Stimulated activated CD4-positive, alpha-beta T cell treated with anti-CD3 and anti-CD28 coated beads, TNF-alpha, amount 100 ng/mL, for 4 hours (primary cell): ENCODE measurements at places on chromosomes 11 and 22.

DNA sequence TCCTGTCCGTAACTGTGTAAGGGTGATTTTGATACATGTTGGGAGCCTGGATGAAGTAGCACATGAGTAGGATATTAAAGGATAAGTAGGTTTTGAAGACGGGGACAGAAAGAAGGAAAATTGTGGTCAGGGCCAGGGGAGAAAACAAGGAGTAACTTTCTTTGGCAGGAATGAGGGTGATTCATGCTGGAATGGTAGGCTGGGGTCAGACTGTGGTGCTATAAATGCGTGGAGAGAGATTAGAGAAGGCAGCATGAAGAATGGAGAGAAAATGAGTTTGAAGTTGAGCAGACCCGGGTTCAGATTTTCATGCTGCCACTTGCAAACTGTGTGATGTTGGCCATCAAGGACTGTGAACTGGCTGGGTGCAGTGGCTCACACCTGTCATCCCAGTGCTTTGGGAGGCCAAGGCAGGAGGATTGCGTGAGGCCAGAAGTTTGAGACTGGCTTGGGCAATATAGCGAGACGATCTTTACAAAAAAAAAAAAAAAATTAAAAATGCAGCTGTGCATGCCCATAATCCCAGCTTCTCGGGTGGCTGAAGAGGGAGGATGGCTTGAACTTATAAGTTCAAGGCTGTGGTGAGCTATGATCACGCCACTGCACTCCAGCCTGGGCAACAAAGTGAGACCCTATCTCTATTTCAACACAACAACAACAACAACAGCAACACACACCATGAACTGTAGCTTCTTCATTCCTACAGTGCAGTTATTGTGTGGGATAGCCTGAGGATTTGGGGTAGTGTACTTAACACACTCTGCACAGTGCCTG, 22.3 kb downstream of the ZBTB16 start:
- no peak for DNase-seq

- no peak for DNase-seq
Observed at GRCh38 chr22:31241200-31241599, 29.1 kb downstream of the LIMK2 start.

DNA sequence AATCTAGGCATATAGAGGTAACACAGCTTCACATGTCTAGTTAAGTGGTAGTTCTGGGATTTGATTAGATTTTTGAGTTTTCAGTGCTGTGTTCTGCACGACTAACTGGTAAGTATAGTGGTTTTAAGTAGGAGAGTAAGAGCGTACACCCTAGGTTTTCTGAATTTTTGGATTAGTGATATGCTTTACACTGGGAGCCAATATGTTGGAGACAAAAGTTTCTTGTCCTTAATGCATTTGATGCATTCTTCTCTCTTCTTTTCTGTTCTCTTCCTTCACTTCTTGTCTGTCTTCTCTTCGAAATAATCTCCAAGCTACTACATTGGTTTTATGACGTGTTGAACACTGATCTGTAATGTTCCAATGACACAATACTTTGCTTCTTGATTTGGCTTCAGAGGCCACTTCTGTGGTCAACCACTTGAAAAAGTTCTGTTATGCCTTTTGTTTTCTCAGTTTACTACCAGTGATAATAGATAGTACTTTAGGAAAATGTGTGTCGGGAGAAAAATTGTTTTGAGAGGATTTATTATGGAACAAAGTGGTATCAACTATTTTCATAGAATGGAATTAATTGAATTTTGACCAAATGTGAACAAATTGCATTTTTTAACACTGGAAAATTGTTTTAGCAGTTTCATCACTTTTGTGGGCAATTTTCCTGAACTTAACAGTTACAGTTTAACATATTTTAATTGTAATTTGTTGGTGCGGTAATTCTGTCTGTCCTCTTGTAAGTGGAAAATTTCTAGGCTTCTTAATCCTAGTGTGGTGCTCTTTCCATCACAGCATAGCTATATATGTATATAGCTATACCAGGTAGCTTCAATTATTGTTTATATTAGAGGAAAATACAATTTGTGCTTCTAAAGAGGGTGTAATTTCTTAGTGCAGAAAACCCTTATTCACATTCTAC, 2.6 kb downstream of the PDE3B start:
- DNase-seq: no peak

- DNase-seq: peak; percentile 49
Observed at GRCh38 chr22:50252082-50253045, 1.3 kb upstream of the HDAC10 start.

DNA sequence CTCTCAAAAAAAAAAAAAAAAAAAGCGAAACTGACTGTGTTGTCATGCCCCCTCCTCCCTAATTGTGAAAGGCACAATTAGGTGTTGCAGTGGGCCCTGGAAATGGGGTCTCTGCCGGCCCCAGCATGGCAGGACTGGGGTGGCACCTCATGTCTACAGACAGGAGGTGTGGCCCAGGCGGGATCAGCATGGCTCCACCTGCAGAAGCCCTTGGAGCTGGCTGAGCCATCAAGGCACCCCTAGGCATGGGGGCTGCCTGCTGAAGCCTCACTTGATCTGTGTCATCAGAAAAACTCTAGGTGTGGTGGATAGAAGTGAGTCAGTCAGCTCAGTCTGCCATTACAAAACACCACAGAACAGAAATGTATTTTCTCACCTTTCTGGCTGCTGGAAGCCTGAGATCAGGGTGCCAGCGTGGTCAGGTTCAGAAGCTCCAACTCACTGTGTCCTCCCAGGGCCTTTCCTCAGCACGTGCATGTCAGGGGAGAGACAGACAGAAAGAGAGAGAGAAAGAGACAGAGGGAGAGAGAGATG, 10.1 kb upstream of the B4GALNT4 start:
- DNase-seq: no peak

DNA sequence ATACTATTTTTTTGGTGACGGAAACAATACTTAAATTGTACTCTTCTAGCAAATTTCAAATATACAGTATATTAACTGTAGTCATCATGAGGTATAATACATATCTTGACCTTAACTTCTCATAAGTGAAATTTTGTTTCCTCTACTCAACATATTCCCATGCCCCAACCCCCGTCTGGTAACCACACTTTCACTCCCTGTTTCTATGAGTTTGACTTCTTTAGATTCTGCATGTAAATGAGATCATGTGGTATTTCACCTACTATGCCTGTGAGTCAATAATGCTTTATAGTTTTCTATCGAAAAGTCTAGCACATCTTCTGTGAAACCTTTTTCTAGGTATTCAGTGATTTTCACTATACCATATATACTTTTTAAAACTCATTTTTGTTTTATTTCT, 663.2 kb downstream of the CNTN5 start:
- no peak for DNase-seq

DNA sequence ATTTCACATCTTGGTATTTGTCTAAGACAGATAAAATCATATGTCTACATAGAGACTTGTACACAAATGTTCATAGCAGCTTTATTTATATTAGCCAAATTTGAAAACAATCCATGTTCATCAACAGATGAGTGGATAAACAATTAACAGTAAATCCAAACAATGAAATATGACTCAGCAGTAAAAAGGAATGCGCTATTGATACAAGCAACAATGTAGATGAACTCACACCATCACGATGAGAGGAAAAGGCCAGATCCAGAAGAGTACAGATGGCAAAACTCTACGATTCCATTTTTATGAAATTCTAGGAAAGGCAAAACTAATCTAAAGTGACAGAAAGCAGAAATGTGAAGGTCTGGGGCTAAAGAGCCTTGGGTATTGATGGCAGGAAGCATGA, 384.3 kb downstream of the NTM start:
- DNase-seq: no peak

GRCh38 chr11:37483761-37484160, 885.7 kb upstream of the RAG2 start:
- no peak for DNase-seq
